ENCODE measurements at places on chromosomes 12 and 14. TPM values are rescaled to one million over a fixed set of nuclear protein-coding genes. Genes with fewer than 3 reads are reported as not detected.

GRCh38 chr12:90366286-90366685 is 588.7 kb downstream of the CCER1 start:
- DNase-seq, result no peak

DNA sequence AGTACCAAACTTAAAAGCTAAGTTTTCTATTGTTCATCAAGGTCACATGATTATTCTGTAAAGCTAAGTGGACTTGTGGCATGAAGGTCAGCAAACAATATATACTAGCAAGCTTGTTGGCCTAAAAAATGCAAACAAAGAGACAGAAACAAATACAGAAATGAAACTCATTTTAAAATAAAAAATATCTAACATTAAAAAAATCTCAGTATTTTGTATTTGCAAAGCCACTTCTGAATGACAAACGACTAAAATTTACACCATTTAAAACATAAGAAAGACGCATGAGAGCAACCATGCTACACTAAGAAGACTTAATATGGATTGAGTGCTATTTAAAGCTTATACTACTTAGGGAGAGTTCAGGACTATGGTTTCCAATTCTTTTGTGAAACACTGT is 72.8 kb upstream of the BBS10 start:
- DNase-seq, result no peak

DNA sequence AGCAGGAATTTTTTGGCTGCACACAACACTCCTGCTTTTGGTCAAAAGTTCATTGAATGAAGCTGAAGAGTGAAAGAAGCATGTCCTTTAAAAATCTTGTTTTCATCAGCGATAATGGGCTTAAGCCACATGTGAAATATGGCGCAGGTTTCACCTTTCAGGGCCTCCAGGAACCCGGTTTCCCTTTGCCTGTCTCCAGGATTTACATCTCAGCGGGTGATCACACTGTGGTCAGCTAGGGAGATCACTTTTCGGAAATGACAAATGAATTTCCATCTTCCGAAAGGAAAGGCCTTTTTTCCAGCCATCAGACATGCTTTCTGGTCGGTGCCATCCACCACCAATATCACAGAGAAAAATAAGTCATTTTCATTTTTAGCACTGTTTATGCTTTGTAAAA is 727.1 kb upstream of the TBX3 start:
- no peak for DNase-seq

DNA sequence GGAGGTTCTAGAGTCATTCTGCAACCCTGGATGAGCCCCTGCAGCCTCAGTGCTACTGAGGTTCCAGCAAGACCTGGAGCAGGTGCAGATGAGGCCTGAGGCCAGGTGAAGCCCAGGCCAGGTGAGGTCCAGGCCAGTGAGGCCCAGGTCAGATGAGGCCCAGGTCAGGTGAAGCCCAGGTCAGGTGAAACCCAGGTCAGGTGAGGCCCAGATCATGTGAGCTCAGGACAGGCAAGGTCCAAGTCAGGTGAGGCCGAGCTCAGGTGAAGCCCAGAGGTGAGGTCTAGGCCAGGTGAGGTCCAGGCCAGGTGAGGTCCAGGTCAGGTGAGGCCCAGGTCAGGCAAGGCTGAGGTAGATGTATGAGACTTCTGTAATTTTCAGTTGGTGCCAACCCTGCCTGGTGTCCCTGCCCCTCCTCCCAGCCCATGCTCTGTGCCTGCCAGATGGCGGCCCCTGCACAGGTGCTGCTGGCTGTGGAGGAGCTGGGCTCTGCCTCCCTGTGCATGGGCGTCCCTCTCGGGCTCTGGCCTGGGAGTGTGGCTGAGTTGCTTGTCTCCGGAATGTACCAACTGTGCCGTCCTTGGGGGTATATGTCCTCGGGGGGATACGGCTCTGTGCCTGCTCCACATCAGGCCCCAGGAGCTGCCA is 388.5 kb downstream of the TMEM121 start:
- DNase-seq, result no peak

GRCh38 chr14:72094844-72095582 is 162.8 kb downstream of the RGS6 start:
- DNase-seq, result no peak

GRCh38 chr12:88577537-88577936 is 2.7 kb downstream of the KITLG start:
- DNase-seq, result no peak

DNA sequence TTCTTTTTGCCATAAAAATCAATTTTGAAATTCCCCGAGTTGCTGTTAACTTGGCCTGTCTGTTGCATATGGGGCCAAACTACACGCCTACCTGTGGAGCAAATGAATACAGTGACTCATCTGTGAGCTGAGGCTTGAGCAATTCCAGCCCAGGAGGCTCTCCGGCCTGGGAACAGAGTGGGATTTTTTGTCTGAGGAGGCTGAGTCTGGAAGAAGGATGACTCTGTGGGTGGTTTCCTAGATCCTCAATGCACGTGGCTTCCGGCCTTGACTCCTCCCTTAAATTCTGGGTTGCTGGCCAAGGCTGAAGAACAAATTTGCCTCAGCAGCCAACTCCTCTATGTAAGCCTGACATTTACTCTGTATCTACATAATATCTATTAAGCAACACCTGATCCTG is 124.1 kb downstream of the SSPN start:
- DNase-seq, result no peak

The ALKBH1 gene
- 9.1 TPM for total RNA-seq

GRCh38 chr14:66752109-66752508 is 244.2 kb downstream of the GPHN start:
- DNase-seq, result no peak

The C2CD5 gene
- total RNA-seq, result 44.9 TPM

The SERPINA10 gene
- not detected for total RNA-seq

- DNase-seq, result no peak
Observed at GRCh38 chr12:50562520-50563433, 58.0 kb downstream of the DIP2B start.

The SERPINA12 gene
- not detected for total RNA-seq

The SLC5A8 gene
- total RNA-seq, result not detected

DNA sequence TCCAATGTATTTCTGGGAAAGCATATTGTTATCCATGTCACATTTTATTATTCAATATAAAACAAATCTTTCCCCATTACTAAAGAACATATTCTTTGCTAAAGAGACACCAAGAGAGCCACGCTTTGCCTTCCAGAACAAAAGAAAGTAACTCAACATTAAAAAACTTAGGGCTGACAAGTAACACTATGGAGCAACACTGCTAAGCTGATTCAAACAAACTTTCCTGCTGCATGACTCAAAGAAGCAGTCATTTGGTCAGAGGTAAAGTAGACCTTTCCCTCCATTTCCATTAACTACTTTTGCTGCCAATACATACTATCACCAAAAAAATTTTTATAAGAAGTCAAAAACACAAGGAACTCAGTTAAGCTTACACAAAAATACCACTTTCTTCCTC is 83.0 kb downstream of the DENND5B start:
- DNase-seq, result no peak

DNA sequence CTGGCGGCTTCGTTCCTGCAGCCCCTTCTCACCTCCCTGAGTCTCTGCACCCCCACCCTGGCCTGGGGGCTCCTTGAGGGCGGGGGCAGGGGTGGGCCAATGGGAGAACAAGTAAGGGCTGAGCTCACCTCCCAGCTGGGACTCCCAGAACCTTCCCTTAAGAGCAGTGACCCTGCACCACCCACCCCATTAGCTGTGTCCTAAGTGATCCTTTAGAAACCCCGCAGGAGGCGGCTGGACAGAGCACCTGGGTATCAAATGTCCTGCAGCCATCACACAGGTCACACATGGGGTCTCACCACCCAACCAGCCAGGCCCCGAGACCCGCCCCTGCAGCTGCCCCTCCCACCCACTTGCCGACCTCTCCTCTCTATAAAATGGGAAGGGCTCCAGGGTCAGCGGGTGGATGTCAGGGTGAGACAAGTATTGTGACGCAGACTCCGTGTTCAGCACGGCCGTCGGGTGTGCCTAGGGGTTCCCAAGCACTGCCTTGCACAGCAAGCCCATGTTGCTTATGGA is 151.2 kb upstream of the C14orf180 start:
- no peak for DNase-seq

DNA sequence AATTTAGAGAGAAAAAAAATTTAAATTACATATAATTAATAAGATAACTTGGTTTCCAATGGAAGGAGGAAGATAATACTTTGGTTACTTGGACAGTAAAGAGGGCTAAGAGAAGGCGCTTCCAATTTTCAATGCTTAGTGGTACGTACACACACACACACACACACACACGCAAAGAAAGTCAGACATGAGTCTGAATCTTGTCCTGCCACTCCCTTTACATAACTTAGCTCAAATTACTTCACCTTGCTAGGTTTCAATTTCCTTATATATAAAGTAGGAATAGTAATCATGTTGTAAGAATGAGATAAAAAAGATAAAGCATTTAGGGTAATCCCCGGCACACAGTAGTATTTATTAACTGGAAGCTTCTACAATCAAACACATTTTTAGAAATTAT is 39.7 kb upstream of the VCPKMT start:
- no peak for DNase-seq

DNA sequence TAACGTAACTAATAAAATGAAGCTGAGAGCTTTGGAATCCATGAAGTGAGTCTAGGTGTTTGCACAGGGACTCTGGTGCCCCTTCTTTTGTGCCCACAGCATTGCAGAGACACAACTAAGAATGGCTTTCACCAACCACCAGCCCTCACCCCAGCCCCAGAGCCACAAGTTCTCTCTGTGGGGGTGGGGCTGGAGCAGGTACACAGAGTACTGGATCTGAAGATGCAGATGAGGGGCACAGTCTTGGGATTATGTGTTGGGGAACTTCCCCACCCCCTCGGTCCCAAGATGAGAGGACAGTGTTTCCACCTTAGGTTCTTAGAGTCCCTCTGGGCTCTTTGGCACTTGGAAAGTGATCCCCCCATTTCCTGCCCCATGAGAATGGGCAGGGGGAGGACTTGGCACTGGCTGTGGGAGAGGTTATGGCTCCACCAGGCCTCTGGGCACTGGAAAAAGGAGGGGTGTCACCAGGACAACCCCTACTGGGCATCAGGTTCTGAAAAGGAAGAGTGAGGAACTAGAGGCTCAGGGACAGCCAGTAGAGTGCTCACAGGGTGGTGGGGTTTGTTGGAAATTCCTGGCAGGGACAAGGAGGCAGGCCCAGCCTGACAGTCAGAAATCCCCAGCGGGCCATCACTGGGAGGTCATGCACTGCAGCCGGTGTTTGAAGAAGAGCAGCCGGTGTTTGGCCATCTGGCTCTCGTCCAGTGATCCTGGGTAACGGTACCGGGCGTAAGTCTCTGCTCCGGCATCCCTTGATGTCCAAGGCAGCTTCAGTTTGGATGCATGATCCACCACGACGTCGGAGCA is 6.7 kb downstream of the B4GALNT1 start:
- no peak for DNase-seq

GRCh38 chr12:86193931-86194330 is 62.3 kb downstream of the MGAT4C start:
- no peak for DNase-seq

- DNase-seq, result no peak
Observed at GRCh38 chr12:24177889-24178288, 228.4 kb upstream of the SOX5 start.

The RAB2B gene
- total RNA-seq, result 27.6 TPM

DNA sequence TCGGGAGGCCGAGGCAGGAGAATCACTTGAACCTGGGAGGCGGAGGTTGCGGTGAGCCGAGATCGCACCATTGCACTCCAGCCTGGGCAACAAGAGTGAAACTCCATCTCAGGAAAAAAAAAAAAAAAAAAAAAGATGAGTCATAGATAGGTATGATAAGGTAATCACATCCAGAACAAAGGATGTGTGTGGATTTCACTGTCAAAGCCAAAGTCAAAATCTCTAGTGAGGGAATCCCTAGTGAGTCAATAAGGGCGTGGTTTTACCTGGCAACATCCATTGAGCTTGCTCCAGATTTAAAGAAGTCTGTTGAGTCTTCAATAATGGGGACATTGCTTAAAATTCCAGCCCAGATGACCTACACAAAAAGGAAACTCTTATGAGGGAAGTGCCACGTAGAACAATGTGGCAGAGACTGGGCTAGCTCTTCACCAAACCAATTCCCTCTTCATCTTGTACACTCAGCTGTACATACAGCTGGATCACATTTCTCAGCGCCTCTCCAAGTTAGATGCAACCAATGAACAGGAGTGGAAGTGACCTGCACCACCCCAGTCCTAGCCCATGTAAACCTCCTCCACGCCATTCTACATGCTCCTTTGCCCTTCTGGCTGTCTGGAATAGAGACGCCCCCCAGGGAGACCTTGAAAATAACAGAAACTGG is 23.4 kb downstream of the ALDH1L2 start:
- DNase-seq, result no peak

DNA sequence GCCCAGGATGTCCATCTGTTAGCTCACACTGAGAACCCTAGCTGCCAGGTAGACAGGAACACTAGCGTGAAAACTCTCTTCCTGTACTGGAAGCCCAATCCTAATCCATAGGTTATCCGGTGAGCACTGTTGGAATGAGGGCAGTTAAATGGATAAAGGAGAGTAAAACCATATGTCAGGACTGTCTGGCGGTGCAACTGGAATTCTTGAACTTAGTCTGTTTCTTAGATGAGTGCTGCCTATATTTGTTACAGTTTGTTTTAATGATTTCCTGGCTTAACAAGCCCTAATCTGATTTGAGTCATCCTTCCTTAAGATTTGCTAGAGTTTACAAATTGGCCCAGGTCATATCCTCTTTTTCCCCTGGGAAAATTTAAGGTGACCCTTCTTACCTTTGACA is 104.7 kb downstream of the ANO4 start:
- DNase-seq, result no peak

The SLC7A7 gene
- 0.76 TPM for total RNA-seq

DNA sequence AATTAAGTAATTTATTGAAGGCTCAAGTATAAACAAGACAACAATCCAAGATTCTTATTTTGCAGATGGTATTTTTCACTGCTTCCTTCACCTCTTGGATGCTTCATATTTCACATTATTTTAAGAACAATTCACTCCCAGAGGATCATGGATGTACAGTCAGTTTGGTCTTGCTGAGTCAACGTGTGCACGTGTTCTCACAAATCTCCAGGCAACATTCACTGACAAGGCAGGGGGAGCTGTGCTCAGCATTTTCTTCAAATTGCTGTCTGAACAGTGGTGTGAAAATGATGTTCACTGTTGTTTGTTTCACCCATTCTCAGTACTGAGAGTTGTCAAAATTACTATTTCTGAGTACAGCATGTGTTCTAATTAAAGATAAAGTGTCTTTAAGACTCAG is 118.3 kb upstream of the SLC38A4 start:
- no peak for DNase-seq

- no peak for DNase-seq
Observed at GRCh38 chr14:67653651-67654280, 20.7 kb downstream of the VTI1B start.

DNA sequence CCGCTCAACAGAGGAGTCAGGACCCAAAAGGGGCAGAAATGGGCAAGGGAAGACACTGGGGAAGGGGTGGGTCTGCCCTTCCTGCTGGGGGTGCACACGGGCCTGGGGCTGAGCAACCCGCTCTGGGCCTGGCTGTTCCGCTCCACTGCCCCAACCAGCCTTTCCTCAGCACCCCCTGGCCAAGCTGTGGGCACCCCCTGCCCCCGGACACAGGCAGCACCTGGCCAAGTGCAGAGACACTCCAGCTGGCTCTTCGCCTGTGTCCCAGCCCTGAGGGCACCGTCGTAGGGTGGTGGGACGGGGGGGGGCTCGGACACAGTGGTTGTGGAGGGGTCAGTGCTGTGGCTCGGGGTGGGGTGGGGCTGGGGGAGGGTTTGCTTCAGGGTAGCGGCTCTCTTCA is 10.3 kb downstream of the PACS2 start:
- DNase-seq, result no peak
